Hippocampal formation (tissue), 2 donors: ENCODE measurements at places on chromosomes 7 and 10.

GRCh38 chr7:133807624-133808492 is 319.3 kb upstream of the LRGUK start:
- DNase-seq = no peak

DNA sequence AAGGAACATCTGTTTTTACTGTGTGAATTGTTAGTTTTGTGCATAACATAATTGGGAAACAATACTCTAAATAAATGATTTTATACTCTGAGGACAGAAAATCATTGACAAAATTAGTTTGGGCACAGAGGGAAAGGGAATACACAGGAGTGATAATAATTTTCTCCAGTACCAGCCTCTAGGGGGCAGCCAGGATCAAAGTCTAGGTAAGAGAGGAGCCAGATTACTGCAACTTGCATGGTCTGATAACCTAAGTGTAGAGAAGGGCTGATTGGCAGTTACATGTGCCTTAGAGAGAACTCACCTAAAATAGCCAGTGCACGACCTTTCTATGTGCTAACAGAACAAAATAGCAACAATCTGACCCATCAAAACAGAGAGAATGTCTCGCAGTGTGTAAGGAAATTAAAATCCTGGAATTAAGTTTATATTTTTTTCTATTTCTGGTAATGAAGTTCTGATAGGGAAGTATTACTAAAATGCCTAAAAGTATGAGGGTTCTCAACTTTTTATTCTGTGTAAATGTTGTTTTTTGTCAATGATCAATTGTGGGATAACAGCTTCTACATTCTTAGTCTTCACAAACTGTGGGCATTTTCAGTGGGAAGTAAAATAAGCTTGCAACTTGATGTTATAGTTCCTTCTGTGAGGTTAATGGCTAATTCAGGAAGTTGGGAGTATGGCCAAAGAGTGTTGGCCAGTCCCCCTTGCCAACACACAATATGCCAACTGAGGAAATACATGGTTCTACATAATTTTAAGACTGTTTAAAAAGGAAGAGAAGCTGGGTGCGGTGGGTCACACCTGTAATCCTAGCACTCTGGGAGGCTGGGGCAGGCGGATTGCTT is 66.4 kb downstream of the EXOC6 start:
- no peak for DNase-seq

DNA sequence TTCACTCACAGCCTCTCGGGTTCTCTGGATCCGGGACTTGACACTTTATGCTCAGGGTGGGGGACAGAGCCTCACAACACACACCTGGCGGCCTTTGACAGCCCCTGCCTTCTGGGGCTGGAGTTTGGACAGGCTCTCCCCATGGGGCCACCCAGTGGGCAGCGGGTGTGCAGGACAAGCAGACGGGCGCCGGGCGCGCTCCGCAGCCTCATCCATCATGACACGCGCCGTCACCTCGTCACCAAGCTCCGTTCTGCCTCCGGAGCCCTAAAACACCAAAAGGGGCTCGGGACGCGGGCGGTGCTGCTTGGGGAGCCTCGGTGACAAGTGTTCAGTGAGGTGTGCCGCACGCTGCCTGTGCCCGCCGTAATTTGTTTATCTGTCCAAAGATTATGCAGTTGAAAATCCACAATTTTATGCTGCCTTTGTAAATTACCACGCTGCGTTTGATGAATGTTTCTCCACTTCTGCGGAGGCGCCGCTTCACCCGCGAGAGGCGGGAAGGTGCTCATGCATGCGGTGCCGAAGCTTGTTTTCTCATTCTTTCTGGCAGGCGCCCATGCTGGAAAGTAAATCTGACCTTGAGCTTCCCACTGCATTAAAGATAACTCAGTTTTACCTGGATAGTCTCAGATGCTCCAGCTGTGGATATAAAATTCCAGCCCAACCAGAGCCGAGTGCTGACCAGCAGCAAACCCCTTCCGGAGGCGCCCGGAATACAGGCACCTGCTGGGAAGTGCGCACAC is 6.2 kb downstream of the NKX6-2 start:
- DNase-seq = no peak

- no peak for DNase-seq
Measured at GRCh38 chr7:69448071-69448470, 150.2 kb upstream of the AUTS2 start.

DNA sequence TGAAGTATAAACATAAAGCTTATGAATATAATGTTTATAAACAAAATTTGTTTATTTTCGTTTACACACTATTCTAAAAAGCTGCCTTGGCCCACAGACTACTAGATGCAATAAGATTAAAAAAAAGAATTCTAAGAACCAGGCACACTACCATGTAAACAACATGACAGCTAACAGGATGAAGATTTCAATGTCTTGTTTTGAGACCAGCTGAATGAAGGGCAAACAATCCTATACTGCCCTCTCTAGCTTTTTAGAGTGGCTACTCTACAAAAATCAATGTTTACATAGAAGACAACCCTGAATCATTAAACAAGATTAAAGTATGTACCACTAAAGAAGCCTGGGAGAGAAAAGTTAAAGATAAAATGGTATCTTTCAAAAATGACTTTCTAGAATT is 38.6 kb downstream of the SLC25A40 start:
- DNase-seq = no peak

DNA sequence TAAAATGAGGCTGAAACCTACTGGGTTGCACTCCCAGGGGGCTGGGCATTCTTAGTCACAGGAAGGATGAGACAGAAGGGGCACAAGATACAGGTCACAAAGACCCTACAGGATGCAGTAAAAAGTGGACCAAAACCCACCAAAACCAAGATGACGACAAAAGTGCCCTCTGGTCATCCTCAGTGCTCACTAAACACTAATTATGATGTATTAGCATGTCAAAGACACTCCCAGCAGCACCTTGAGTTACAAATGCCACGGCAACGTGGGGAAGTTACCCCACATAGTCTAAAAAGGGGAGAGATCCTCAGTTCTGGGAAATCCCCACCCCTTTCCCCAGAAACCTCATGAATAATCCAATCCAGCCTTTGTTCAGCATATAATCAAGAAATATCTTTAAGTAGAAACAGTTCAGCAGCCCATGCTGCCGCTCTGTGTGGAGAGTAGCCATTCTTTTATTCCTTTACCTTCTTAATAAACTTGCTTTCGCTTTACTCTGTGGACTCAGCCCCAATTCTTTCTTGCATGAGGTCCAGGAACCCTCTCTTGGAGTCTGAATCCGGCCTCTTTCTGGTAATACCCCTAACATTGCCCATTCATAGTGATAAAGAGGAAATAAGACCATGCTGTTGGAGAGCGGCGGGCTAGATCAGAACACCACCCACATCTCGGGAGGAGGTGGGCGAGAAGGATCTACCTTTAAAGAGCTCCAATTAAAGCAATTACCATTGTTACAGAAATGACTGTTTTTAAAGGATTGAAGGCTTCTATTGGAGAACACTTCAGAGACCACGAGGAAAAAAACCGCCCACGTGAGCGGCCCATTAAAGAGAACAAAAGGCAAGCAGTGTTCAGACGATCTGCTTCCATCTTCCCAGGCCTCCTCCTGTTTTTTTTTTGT is 170.9 kb downstream of the USP6NL start:
- no peak for DNase-seq

DNA sequence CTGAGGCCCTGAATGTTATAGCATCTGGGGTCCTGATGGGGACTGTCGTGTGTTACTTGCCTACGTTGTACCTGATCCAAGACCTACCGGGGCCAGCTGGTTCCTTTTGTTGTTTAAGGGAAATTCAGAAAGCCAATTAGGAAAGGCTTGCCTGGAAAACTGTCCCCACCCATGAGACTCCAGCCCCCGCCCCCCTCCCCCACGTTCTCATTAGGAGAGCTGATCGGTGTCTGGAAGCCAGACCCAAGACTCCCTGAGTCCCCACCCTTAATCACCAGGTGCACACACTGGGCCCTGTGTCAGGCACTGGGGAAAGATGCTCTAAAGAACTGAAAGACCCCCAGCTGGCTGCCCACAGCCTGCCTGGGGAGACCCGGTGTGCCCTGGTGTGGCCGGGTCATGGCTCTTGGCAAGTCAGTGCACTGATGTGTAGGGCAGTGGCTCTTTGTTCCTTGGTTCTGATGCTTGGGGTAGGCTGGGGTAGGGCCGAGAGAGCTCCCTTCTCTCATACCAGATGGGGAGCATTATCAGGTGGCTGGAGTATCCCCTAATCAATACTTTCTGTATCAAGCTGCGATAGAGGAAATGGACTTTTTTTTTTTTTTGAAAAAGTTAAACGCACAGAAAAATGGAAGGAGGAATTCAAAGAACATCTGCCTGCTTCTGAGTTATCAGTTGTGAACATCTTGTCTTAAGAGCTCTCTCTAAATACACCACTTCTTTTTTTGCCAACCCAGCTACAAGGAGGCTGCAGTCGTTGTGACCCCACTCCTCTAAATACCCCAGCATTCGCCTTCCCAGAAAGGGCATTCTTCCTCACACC is 16.9 kb downstream of the TSPAN15 start:
- no peak for DNase-seq

DNA sequence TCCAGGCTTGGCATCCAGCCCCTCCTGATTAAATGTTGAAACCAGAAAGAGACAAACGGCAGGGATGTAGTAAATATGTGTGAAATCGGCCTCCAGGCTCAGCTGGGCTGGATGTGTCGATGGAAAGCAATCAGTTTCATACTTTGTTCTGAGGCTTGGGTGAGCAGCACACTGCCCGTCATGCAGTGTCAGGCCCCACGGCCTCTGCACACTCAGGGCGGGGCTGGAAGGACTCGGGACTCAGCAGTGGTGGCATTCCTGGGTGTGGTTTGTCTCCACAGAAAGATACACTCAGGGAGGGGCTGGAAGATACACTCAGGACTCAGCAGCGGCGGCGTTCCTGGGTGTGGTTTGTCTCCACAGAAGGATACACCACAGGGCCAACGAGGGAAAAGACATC is 22.0 kb downstream of the ADGRA1 start:
- DNase-seq = no peak

- no peak for DNase-seq
Measured at GRCh38 chr10:129912986-129913695, 50.9 kb downstream of the EBF3 start.

DNA sequence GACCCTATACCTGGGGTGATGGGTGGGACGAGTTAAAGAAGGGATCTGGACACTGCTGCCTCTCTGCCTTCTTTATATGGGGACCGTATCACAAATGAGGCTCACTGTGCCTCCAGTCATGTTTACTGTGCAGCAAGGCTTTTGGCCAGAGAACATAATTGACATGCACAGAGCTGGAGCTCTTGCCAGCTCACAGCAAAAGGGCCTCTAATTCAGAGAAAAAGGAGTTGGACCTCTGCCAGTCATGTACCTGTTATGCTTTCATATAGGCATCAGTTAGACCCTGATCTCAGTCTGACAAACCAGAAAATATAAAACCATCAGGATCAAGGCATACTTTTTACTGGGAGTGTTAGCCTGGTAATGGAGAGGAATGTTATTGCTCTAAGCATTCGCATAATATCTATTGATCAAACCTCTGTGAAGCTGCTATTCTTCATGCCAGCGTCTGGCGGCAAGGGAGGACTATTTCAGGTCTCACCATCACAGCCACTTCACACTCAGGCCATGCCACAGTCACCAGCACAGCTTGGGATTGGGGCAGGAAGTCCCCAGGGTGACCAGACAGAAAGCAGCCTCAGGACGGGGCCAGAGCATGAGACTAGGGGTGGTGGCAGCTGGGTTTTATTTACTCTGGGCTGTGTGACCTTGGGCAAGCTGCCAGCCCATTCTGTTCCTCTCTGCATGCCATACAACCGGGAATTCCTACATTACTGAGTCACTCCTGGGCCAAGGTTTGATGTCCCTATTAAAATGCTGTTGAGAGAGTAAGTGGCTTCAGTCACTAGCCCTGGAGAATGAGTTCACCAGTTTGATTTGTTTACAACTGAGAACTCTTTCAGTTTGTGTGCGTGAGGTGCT is 90.1 kb downstream of the NPSR1 start:
- no peak for DNase-seq

- DNase-seq = no peak
Measured at GRCh38 chr10:126009650-126010049, 113.3 kb downstream of the FANK1 start.

DNA sequence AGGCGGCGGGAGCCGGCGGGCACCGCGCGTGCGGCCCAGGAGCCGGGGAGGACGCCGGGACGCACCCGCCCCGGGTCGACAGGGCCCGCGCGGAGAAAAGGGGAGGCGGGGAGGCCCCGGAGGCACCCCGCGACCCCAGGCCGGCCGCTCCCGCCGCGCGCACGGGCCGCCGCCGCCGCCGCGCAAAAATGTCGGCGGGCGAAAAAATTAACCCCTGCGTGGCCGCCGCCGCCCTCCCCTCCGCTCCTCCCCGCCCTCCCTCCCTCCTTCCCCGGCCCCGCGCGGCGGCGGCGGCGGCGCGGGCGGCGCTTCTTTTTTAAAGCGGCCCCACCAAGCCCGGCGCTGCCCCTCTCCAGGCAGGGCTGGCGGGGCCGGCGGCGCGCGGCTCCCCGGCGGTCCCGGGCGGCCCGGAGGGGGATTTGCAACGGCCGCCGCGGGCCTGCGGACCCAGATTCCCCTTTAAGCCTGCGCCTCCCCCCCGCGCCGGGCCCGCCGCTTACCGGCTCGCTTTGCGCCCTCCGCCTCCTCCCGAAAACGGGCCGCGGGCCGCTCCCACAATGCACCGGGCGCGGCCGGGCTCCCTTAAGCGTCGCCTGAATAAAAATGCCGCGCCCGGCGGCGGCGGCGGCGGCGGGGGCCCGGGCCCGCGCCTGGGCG is 465 bp downstream of the SEPHS1 start:
- DNase-seq = peak; percentile 75

- no peak for DNase-seq
Measured at GRCh38 chr10:114810926-114811325, 10.7 kb upstream of the FHIP2A start.

DNA sequence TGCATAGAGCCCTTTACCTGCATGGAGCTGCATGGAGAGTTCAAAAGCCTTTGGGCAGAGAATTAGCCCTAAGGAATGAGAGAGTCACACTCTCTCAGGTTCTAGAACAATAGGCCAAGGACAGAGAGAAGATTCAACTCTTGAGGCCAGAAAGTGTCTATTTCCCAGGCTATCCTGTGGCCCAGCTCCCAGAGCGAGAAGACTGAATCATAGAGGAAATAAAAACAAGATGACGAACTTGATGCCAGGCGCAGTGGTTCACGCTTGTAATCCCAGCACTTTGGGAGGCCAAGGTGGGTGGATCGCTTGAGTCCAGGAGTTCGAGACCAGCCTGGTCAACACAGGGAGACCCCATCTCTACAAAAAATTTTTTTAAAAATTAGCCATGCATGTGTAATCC is 18.3 kb upstream of the PODXL start:
- no peak for DNase-seq

GRCh38 chr10:101066896-101067355 is 5.1 kb downstream of the KAZALD1 start:
- no peak for DNase-seq

GRCh38 chr10:5356302-5356763 is 8.4 kb upstream of the UCN3 start:
- DNase-seq = no peak

- no peak for DNase-seq
Measured at GRCh38 chr7:38411404-38411803, 138.0 kb upstream of the TARP start.

GRCh38 chr7:48098846-48099245 is 9.8 kb downstream of the UPP1 start:
- no peak for DNase-seq

- no peak for DNase-seq
Measured at GRCh38 chr10:110843031-110843430, 28.7 kb upstream of the PDCD4 start.

- DNase-seq = no peak
Measured at GRCh38 chr7:105156731-105157130, 142.7 kb downstream of the KMT2E start.
